ENCODE measurements at places on chromosomes 5 and 9. TPM values are rescaled to one million over a fixed set of nuclear protein-coding genes. Genes with fewer than 3 reads are reported as not detected.
A peak's percentile ranks its signal among the peaks of the same experiment; 100 is the strongest.

Gene GAS1
- 5.2 TPM for total RNA-seq

DNA sequence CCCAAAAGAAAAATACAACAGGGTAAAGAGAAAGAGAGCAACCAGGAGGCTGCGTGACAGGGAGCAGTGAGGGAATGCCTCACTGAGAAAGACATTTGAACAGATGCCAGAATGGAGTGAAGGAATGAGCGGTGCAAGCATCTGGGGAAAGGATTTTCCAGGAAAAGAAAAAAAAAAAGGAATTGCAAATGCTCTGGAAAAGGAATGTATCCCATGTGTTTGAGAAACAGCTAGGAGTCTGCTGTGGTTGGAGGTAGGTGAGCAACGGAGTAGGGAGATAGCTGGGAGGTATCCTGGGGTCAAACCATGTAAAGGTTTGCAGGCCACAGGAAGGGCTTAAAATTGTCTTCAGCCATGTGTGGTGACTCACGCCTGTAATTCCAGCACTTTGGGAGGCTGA lies 23.6 kb upstream of the CEMIP2 start:
- DNase-seq: no peak

GRCh38 chr9:77291714-77292113 lies 114.4 kb downstream of the VPS13A start:
- DNase-seq: peak; percentile 51

Gene TNFSF15
- 0.05 TPM for total RNA-seq

Gene TSSK1B
- total RNA-seq: not detected

DNA sequence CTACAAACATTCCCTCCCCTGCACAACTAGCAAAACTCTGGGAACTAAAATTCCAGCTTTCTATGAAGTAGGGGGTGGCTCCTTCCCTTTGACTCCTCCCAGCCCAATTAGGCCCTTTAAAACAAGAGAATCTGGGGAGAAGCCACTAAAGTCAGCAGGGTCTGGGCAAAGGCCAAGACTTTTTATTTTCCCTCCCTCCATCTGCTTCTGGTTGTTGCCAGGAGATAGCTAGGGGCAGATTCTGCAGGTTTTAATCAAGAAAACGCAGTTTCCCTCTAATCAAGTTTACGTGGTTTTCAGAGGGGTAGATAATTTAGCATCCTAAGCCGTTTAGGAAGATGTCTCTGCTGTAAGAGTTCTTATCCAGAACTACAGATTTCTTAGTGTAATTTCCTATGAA lies 114.5 kb upstream of the CDH6 start:
- no peak for DNase-seq

Measured in HFFc6 (cell line).